ENCODE measurements at places on chromosomes 1 and 21.

DNA sequence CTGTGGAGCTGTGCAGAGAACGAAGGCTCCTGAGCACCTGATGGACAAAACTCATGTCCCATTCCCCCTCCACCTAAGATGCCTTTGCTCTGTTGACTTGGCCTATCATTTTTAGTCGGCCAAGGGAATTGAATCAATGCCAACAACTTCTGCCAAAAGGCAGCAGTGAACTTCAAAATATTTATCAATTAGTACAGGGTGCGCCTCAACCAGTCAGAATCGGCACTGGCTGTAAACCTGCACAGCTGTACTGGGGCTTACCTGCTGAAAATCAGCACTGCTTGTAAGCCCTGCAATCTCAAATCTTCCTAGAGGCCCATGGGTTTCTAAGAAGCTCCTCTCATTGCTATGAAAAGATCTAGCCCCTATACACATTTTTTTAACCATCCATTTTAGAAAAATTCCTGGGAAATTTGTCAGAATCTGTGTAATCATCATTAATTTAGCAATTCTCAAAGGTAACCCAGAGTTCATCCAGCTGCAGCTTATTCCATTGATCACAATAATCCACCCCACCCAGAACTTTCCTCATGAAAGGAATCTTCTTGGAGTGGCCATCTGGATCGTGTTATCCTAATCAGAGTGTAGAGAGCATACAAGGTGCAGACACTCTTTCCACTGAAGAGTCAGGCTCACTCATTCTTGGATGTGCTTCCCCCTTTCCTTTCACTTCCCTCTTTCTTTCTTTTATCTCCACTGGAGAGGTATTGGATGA, 40.2 kb downstream of the ADAMTS1 start:
- no peak for DNase-seq

GRCh38 chr1:201268604-201269151, 14.6 kb upstream of the PKP1 start:
- no peak for DNase-seq

DNA sequence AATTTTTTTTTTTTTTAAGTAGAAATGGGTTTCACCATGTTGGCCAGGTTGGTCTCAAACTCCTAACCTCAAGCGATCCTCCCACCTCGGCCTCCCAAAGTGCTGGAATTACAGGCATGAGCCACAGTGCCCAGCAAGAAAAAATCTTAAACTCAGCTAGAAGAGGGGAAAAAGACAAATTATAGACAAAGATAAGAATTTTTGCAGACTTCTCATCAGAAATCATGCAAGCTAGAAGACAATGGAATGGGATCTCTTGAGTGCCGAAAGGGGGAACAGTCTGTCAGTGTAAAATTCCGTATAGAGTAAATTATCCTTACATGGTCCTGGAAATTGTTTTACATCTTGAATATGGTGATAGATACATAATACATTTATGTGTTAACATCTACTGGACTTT, 294.4 kb downstream of the CAMTA1 start:
- no peak for DNase-seq

DNA sequence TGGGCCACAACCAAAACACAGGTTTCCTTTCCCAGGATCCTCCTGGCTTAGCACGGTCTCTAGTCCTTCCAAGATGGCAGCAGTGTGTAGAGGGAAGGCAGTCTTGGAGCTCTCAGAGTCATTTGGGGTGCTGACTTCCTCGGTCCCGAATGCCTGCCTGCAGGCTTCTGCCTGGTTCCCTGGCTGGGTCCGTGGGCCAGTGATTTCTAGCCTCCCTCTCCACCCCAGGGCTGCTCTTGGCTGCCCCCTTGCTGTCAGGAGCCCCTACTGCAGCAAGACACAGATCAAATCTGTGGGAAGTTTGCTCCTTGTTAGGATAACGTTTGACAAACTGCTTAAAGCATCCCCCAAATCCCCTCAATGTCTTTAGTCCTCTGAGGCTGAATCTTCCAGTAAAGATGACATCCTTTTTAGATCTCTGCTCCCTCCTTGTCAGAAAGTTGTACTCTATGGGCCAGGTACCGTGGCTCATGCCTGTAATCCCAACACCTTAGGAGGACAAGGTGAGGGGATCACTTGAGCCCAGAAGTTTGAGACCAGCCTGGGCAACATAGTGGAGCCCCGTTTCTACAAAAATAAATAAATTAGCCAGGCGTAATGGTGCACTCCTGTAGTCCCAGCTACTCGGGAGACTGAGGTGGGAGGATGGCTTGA, 272.5 kb downstream of the RRAGC start:
- no peak for DNase-seq
